A172 (cell line): ENCODE measurements at places on chromosomes 16 and 17. TPM values are rescaled to one million over a fixed set of nuclear protein-coding genes. Genes with fewer than 3 reads are reported as not detected.

Gene NXN
- total RNA-seq, result 4.6 and 7.2 TPM in 2 replicates

Gene NLRC5
- 15.0 and 20.2 TPM in 2 replicates for total RNA-seq

Gene OR1A1
- not detected in 2 replicates for total RNA-seq

DNA sequence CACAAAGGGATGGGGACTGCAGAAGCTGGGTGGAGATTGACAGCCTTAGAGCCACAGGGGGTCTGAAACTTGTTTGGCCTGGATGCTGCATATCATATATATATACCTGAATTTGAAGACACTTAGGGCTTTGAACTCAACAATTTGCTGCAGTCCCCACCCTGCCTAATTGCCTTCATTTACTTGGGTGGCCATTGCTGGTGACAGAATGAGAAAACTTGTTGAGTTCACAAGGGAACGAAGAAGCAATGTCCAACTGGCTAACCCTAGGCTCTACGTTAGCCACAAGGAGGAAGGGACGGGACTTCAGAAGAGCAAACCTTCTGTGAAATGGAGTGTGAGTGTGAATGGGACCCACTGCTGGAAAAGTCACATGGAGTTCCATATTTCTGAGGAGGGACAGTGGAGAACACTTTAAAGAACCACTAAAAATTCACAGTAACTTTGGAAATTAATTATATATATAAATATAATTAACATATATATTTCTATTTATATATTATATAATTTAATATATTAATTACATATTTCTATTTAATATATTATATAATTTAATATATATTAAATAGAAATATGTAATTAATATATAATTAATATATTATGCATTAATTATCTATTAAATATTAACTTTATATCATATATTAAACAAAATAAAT, 215.3 kb upstream of the SOX9 start:
- DNase-seq, result no peak

DNA sequence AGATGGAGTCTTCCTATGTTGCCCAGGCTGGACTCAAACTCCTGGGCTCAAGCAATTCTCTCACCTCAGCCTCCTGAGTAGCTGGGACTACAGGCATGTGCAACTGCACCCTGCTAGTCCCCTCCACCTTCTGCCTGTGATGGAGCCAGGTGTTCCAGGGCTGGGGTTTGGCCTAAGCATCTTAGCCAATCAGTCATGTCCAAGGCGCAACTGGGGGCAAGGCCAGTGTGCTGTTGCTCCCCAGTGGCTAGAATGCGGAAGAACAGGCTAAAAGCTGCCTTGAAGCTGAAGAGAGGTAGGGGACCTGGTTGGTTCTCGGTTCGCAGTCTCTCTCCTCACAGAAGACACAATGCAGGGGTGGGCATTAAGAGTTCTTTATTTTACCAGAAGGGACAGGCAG, 18.6 kb downstream of the FLOT2 start:
- DNase-seq, result peak; percentile 59

- no peak for DNase-seq
Observed at GRCh38 chr17:82103553-82104451, 5.8 kb upstream of the FASN start.

GRCh38 chr16:89890200-89890599, 16.8 kb downstream of the TCF25 start:
- DNase-seq, result no peak

GRCh38 chr16:20948444-20948843, 47.9 kb downstream of the LYRM1 start:
- no peak for DNase-seq

GRCh38 chr16:86886651-86887050, 308.3 kb downstream of the FOXL1 start:
- DNase-seq, result peak; percentile 40

DNA sequence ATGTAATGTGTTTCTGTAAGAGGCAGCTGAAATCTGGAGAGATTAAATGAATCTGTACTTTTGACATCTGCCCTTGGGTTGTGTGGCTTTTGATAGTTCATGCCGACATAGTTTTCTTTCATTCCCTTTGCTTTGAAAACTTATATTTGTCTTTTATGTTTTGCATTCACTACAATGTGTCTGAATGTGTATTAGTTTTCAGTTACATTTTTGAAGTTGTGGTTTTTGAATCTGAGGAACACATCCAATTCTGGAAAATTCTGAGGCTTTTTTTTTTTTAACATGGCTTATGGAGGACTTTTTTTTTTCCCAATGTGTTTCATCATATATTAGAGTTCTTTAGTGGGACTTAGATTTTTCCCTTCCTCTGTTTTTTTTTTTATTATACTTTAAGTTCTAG, 683.7 kb upstream of the SOX9 start:
- DNase-seq, result no peak

DNA sequence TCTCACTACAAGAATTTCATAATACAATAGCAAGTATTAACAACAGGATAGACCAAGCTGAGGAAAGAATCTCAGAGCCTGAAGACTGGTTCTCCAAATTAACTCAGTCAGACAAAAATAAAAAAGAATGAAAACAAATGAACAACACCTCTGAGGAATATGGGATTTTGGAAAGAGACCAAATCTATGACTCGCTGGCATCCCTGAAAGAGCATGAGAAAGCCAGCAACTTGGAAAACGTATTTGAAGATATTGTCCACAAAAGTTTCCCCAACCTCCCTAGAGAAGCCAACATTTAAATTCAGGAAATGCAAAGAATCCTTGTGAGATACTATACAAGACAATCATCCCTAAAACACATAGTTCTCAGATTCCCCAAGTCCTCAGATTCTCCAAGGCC, 20.9 kb downstream of the NLRP1 start:
- DNase-seq, result no peak

DNA sequence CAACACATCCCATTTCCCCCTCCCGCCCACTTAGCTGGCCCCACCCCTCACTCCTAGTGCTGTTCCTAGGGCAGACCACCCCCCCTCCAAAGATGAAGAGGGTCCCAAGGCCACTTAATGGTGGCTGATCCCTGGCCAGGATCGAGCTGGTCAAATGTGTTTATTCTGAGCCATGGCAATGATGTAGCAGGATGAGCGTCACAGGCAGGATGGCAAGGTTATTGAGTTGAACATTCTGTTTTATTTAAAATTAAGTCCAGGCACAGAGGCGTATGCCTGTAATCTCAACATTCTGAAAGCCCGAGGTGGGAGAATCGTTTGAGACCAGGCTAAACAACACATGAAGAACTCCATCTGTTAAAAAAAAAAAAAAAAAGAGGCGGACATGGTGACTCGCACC, 12.2 kb downstream of the ZNF423 start:
- no peak for DNase-seq

- no peak for DNase-seq
Observed at GRCh38 chr17:72334205-72334604, 213.4 kb downstream of the SOX9 start.

GRCh38 chr17:63433746-63434591, 12.1 kb downstream of the CYB561 start:
- DNase-seq, result peak; percentile 94

DNA sequence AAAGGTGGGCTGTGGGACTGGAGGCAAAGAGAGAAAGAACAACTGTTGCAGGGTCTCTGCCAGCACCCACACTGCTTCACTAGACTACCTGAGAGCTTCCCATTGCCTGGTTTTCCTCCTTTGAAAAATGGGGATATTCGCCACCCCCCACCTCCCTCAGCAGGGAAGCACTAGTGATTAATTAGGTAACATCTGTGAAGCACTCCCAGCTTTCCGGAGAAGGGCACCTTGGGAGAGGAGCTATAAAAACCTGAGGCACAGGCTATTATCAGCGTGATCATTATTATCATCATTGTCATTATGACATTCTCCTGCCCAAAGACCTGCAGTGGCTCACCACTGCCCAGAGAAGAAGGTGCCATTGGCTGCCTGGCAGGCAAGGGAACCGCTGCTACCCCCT, 83.5 kb downstream of the XYLT1 start:
- DNase-seq, result no peak

GRCh38 chr17:77279448-77280303, 138.9 kb downstream of the SEC14L1 start:
- DNase-seq, result peak; percentile 95

GRCh38 chr16:51696376-51696775, 545.3 kb upstream of the SALL1 start:
- no peak for DNase-seq

DNA sequence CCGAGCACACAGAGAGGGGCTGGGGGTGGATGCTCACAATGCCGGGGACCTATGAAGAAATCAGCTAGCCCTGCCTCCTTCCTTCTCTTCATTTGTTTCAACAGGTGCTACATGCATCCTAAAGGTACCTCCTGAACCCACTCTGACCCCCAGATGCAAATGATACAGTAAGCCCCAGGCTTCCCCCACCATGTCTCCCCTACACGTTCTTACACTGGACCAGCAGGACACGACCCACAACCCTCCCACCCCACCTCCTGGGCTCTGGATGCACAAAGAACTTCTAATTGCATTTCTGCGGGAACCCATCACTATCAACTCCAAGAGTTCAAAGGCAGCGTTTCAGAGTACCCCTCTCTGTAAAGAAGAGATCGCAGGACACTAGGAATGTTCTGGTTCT, 2.1 kb downstream of the XYLT1 start:
- DNase-seq, result no peak
